ENCODE measurements at places on chromosomes 1 and 21. TPM values are rescaled to one million over a fixed set of nuclear protein-coding genes. Genes with fewer than 3 reads are reported as not detected.

DNA sequence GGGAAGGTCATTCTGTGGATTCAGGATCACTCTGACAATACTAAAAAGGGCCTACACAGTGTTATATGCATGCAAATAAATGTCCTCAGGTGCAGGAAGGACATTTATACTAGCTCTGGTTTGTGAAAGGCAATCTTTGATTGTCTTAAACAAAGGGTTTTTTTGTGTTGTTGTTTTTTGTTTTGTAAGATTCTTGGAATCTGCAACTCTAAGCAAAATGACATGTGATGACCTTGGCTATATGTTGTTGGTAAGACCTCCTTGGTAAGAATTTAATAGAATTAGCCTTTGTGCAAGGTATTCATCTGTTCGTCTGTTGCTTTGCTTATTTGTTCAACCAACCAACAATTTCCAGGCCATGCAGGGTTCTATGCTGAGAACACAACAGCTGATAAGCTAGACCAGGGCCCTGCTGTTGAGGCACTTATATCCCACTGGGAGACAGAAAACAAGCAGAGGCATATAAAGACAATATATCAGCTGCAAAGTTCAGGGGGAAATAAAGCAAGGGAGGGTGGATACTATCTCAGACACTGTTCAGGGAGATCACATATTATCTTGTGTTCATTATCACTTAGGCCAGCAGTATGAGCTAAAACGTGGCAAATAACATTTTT, 60.3 kb downstream of the FH start:
- H3K4me1 ChIP-seq: no peaks in the 10 kb centered on the region
- DNase-seq: no peak
- peaks cover 24% of the 10 kb centered on the region for H3K27me3 ChIP-seq
- H3K27ac ChIP-seq: no peak overlapping the region

Gene FCRL5
- 94.6 TPM for polyA plus RNA-seq

GRCh38 chr1:248592655-248593054, 4.8 kb downstream of the OR2T10 start:
- no peaks in the 10 kb centered on the region for H3K36me3 ChIP-seq
- no peak for DNase-seq
- H3K27ac ChIP-seq: no peak overlapping the region
- H3K4me3 ChIP-seq: no peak overlapping the region
- H3K4me1 ChIP-seq: no peaks in the 10 kb centered on the region
- peaks cover 10% of the 10 kb centered on the region for H3K27me3 ChIP-seq

Gene ITLN2
- polyA plus RNA-seq: not detected

DNA sequence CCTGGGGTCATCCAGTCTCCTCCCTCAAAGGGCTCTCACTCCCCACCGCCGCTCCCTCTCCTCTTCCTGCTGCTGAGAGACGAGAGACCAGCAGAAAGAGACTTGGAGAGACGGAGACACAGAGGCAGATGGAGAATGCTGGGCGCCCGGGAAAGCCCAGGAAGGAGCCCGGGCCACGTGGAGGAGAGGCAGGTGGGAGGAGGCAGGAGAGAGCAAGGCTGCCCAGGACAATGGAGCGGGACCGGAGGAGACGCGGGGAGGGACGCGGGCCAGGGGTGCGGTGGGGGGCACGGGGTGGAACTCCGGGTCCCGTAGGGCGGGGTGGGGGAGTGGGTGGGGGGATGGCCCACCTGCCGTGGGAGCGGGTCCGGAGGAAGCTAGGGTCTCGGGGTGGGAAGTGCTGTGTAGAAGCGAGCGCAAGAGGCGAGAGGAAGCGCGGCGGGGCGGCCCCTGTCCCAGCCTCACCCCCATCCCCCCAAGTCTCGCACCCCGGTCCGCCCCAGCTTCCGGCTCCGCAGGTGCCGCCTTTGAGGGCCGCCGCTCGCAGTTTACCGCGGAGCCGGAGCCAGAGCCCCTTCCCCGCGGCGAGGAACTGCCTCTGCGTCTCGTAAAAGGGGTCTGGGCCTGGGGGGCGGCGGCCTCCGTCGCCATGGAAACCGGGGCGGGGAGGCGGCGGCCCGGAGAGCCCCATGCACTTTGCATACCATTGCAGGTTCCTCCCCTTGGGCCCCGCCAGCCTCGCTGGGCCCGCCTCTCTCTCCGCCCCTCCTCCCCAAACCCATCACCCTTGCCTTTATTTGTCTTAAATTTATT, 11.7 kb upstream of the EPHA2 start:
- peak overlapping the region; percentile 90 for H3K4me3 ChIP-seq
- no peaks in the 10 kb centered on the region for H3K27me3 ChIP-seq
- peak overlapping the region; percentile 66 for H3K27ac ChIP-seq
- peaks cover 48% of the 10 kb centered on the region for H3K4me1 ChIP-seq
- no peaks in the 10 kb centered on the region for H3K36me3 ChIP-seq
- DNase-seq: peak; percentile 82
